NCI-H2081 (cell line): ENCODE measurements at places on chromosomes 7 and 10.

- DNase-seq = peak; percentile 64
Observed at GRCh38 chr7:138001529-138002095, at the start of gene CREB3L2. TSS of gene CREB3L2 (minus strand) at chr7:138002086. CDS start at chr7:138001705, 381 bp downstream.

DNA sequence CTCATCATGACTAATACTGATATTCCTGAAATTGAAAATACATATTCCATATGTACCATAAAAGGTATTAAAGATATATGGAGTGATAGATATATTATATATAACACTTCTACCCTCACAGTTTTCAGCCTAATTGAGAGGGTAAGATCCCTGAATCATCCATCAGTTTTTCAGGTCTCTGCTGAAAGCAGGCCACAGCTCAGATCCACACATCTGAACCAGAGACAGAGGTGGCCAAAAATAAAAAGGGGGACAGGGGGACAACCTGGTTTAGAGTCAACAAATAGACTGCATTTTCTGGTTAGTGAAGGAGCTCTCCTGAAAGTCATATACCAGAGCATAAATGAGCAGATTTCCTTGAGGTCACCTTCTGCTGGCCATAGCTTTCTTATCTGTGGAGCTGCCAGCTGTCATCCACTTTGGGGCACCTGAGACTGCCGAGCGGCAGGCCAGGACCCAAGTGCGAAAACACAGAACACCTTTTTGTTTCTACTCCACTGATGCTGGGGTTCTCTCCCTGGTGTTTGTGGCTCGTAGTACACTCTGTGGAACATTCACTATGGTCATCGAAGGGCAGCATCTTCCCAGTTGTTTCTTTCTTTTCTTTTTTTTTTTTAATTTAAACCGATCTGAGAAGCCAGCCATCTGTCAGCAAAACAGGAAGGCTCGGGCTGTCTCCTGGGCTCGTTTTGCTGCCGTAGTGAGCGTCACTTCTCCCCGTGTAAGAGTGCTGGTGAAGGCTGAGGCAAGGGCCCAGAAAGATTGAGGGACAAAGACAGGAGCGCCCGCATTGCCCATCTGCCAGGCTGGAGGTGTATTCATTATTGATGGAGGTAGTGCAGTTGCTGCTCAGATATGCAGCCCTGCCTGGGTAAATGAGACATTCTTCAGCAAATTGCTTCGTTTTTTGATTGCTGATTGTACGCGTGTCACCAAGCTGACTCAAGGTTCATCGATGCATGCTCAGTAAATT, 13.5 kb downstream of the IKZF1 start:
- DNase-seq = no peak

DNA sequence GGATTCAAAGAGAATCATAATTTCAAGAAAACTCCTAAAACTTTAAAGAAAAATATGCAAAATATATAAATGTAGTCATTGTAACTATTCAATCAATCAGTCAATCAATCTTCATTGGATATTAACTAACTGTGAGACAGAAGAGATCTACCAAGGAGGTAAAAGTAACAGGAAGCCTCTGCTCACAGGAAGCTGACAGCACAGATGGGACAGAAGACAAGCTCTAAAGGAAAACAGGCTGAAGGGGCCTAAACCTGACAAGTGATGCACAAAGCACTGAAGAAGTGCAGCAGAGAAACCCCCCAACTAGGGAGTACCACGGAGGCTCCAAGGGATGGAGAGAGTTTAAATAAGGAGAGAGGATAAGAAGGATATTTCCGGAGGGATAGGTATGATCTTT, 173.0 kb downstream of the SKAP2 start:
- DNase-seq = no peak

- DNase-seq = no peak
Observed at GRCh38 chr7:113122744-113123143, 4.4 kb upstream of the SMIM30 start.

DNA sequence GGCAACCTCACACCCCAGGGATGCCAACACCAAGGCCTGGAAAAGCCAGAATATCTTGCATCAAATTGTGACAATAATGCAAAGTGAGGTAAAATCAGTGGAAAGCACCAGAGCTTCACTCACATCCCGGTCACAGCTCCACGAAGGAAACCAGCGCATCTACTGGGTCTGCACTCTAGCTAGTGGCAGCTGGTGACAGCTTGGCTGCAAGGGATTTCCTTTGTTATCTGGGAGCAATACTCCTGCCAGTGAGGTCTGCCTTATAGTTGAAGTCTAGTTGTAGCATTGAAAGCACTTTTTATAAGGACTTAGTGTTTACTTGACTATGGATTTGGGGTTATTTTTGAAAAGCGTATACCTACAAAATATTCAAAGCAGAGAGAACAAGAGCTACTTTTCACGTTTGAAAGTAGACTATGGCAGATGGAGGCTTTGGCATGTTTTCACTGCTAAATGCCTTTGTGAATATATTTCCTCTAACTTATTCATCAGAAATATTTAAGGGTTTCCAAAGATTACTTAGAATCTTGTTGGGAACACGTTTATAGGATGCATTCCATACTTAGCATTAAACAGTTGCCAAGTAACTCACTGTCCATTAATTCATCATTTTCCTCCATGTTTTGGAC, 26.1 kb downstream of the WDFY4 start:
- DNase-seq = no peak

DNA sequence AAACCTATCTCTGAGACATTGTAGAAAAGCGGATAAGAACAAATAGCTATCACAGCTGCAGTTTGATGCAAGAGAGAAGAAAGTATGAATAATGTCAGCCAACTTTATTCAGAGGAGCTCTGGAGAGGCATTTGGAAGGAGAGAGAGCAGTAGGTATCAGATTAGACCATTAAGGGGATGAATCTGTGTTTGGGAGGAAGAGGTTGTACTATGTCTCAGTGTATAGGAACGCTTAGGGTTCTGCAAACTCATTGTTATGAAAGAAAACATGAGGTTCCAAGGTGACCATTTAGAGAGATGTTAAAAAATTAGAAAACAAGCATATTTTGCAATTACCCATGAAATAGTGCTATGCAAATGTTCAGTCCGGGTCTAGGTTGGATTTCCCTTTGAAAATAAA, 207.5 kb upstream of the GNAI1 start:
- DNase-seq = no peak

DNA sequence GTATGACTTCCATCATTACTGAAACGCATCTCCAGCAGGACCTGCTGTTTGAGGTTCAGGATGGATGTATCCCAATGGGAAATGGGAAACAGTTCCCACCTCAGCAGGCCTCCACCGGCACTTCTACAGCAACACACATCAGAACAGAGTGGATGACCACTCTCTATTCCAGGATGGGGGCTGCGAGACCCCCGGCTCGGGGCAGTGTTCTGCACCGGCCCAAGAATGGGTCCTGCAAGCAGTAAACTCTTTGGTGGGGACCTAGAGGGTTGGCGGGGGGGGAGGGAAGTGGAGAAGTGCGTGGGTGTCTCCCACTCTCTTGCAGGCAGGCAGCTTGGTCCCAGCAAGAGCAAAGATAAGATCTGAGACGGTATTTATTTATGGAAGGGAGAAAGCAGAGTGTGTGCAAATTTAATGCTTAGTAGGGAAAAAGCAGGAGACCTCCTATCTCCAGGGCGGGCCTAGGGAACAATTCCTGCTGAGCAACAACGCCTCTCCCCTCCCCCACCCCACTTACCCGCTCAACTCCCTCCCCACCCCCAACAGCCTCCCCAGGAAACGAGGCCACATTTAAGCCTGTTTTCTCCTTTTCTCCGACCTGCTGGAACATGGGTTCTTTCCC, 4.0 kb downstream of the SFMBT2 start:
- DNase-seq = no peak
